Natural killer cell (primary cell): ENCODE measurements at places on chromosomes 7 and 10.

DNA sequence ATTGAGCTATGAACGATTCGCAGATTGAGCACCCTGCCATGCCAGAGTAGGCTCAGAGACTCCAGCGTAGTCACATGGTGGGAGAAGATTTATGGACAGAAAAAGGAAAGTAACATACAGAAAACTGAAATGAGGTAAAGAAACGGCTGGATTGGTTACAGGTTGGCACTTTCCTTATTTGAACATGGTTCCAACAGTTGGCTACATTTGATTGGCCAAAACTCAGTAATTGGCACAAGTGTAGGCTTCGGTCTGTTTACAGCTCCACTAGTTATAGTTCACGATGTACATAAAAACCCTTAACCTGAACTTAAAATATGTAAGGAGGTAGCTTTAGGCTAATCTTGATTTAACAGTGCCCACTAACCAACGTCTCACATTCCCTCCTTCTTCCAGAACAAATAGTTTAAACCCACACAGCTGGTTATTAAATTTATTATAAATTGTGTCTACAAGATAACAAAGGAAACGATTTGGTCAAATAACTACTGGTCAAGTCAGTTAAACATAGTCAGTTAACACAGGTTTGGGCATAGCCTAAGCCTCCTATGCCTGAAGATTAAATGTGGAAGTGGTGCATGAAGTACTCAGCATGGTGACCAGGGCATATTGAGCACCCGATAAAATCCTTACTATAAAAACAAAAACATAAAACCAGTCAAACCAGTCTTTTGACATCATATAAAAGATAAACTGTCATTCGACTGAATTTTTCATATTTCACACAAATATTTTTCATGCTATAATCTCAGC lies 17.9 kb upstream of the MTERF1 start:
- no peak for DNase-seq

DNA sequence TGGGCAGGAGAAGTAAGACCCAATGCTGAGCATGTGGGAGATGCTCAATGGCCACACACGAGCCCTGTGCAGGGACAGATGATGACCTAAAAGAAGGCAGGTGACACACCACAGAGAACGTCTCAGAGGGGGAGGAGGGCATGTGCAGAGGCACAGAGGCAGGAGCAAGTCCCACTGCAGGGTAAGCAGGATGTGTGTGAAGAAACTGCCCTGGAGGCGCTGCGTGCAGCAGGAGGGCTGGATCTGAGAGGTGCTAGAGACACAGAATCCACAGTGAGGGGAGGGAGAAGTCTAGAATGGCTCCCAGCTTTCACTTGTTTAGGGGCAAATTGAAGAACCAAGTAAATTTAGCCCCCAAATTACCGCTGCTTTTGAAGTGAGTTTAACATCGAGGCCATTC lies 14.9 kb downstream of the DYDC2 start:
- no peak for DNase-seq

- DNase-seq: no peak
Measured at GRCh38 chr10:30170814-30171213, 111.4 kb upstream of the JCAD start.

DNA sequence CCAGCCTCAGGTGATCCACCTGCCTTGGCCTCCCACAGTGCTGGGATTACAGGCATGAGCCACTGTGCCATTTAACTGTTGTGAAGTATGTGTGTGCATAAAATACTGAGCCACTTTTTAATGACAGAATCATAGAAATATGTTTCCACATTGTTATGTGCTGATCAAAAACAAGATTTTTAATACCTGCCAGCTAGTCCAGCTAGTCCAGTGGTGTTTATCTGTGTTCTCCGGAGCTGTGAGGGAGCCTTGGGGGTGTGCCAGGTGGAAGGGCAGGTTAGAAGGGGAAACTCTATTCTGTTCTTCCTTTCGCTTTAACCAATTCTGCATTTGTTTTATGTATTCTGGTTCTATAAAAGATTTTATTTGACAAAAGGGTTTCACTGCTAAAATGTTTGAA lies 7.0 kb downstream of the FAM221A start:
- DNase-seq: no peak

- no peak for DNase-seq
Measured at GRCh38 chr10:15627617-15628196, 92.0 kb downstream of the ITGA8 start.

DNA sequence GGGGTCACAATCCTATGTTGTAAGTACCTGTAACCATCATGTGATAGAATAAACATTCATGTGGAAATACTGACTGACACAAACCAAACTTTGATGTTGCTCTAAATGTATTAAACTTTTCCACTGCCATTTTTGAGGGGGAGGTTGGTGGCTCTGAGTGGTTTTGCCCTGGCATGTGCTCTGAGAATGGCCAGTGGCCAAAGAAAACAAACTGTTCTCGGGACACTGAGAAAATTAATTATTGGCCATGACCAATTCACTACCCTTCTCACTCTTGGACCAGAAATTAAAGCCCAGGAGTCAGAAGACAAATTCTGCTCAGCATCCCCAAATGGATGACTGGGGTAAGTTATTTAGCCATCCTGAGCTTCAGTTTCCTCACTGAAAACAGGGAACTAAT lies 195.9 kb downstream of the XPNPEP1 start:
- no peak for DNase-seq

DNA sequence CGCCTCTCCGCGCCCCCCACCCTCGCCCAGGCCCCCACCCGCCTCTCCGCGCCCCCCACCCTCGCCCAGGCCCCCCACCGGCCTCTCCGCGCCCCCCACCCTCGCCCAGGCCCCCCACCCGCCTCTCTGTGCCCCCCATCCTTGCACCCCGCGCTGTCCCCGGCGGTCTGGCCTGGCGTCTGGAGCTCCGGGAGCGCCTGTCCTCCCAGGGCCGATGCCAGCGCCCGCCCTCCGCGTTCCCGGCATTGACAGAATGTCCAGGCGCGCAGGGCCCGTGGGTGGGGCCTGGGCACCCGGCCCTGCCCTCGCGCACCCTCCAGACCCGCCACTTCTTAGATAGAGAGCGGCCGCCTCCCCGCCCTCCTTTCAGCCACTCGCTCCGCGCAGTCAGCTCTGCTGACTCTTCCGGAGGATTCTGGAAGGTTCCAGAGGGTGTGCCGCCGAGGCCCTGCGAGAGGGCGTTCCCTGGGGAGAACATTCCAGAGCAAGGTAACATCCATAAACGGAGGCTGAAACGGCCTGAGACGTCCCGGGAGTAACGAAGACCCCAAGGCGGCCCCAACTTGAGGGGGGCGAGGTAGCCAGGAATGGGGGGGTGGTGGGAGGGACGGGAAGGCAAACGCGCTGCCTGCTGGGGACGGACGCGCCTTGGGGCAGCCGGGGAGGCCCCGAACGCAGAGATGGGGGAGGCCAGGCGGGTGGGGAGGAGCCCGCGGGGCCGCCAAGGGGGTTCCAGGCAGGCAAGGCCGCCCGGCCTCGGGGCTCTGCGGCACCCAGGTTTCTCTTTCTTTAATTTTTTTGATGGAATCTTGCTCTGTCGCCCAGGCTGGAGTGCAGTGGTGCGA lies 117.8 kb downstream of the DYNC2I1 start:
- no peak for DNase-seq

DNA sequence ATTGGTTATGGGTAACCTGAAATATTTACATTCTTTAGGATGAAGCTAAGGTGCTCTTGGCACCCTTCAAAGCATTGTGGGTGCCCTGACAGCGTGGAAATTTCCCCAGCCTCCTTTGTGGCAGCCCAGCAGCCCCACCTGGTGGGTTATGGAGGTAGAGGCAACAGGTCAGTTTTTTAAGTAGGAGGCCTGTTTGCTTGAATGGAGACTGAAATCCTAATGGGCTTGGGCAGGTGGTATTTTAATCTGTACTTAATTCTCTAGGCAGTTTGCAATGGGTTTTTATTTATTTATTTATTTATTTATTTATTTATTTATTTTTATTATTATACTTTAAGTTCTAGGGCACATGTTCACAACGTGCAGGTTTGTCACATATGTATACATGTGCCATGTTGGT lies 139.4 kb downstream of the EPC1 start:
- DNase-seq: peak; percentile 72

- no peak for DNase-seq
Measured at GRCh38 chr7:70886547-70886946, 245.4 kb upstream of the GALNT17 start.

GRCh38 chr7:82672078-82672477 lies 228.5 kb upstream of the CACNA2D1 start:
- no peak for DNase-seq

GRCh38 chr7:1237704-1238255 lies 5.1 kb downstream of the UNCX start:
- no peak for DNase-seq

GRCh38 chr10:122229666-122230065 lies 41.4 kb upstream of the BTBD16 start:
- no peak for DNase-seq

DNA sequence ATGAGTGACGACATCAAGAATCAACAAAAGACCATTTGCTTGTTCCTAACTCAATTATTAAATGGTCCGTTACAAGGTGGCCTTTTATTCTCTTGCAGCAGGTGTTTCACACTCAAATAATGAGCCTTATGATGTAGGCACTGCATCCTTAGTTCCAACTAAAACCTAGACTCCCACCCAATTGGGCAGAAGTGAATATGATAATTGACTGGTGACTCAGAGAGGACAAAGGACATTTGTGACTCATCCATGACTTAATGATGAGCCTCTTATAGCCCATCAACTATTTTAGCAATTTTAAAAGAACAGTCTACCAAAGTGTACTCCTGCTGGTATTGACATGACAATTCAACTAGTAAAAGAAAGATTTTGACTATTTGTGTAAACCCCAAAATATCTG lies 1027.8 kb upstream of the PHF14 start:
- no peak for DNase-seq

- no peak for DNase-seq
Measured at GRCh38 chr10:131107970-131108369, 203.6 kb downstream of the TCERG1L start.

DNA sequence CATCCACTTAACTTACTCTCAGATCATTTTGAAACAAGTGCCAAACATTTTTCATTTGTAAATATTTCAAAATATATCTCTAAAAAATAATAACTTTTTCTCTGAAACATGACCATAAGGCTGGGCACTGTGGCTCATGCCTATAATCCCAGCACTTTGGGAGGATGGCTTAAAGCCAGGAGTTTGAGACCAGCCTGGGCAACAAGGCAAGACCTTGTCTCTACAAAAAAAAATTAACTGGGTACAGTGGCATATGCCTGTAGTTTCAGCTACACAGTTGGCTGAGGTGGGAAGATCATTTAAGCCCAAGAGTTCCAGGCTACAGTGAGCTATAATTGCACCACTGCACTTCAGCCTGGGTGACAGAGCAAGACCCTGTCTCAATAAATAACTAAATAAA lies 36.4 kb downstream of the USP54 start:
- DNase-seq: no peak

GRCh38 chr7:17406738-17407137 lies 108.3 kb downstream of the AHR start:
- no peak for DNase-seq

DNA sequence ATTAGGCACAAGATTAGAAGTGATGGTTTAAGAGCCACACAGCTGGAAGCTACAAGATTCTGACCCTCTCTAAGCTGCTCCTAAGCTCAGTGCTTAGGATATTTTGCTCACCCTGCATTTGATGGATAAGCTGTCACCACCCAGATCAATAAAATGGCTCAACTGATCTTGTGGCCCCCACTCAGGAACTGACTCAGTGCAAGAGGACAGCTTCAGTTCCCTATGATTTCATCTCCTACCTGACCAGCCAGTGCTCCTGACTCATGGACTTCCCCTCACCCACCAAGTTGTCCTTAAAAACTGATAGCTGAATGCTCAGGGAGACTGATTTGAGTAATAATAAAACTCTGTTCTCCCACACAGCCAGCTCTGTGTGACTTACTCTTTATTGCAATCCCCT lies 833.8 kb downstream of the GRID1 start:
- no peak for DNase-seq

GRCh38 chr7:67620216-67620933 lies 623.7 kb downstream of the TYW1 start:
- no peak for DNase-seq

- DNase-seq: no peak
Measured at GRCh38 chr10:96996275-96996965, 164.3 kb downstream of the LCOR start.

- DNase-seq: no peak
Measured at GRCh38 chr10:7202793-7203355, 208.0 kb downstream of the SFMBT2 start.

DNA sequence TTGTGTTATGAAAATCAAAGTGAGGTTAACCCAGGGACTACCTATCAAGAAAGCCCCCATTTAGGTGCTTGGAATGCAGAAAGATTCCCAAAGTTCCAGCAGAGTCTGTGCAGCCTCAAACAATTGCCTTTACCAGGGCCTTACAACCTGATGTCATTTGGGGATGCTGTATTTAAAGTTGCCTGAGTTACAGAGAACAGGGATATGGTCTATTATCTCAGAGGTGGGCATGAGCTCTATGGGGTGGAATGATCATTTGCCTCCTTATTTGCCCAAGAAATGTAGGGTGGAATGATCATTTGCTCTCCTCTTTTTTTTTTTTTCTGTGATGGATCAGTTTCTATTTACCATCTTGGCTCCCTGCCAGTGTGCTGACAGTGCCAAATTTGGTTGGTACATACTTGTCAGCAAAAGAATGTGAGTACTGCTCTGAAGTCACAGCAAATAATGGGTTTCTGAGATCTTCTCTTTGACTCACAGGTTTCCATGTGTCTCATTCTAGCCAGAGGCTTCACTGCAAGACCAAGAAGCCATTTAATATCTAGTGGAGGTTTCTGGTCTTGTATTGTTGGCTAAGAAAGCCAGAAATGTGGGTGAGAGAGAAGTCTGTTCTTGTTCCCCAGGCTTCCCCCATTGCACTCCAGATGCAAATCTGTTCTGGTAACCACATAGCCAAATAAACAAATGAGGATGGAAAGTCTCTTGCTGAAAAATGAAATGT lies 45.5 kb upstream of the ZNRF2 start:
- DNase-seq: peak; percentile 23

DNA sequence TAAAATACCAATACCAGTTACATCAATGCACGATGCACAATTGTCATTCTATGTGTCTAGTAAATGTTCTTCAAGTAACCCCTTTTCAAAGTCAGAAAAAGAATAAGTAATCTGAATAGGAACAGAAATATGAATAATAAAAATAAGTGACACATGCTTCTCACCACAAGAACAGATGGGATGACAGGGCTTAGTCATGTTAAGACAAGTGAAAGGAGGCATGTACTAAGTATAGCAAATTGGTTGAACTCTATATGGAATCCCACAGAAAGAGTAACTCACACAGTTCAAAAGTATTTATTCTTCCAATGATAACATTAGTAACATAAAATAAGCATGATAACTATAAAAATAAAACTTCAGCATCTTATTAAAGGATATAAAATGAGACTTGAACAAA lies 100.9 kb upstream of the TAS2R16 start:
- no peak for DNase-seq

- DNase-seq: no peak
Measured at GRCh38 chr10:113491967-113492565, 60.8 kb upstream of the HABP2 start.

- no peak for DNase-seq
Measured at GRCh38 chr7:139086454-139086853, 23.1 kb downstream of the ZC3HAV1 start.

DNA sequence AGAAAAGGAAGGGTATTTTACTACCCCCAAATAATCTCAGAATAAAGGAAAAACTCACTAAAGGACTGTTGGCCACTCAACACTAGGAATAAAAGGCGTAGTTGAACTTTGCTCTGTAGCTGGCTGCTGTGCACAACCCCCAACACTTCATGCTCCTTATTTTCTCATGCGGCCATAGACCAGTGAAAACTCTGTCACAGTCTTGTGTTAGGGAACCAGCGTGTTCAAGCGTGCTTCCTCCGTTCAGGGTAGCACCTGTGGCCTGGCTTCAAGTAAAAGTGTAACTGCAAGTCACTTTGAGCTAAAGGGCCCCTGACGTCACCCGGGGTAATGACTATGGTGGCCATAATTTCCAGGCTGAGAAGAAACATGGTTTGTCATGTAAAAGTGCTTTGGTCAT lies 27.0 kb downstream of the BLNK start:
- DNase-seq: no peak
